Activated CD8-positive, alpha-beta T cell treated with anti-CD3 and anti-CD28 coated beads for 36 hours (primary cell): ENCODE measurements at places on chromosomes 7 and 10.

DNA sequence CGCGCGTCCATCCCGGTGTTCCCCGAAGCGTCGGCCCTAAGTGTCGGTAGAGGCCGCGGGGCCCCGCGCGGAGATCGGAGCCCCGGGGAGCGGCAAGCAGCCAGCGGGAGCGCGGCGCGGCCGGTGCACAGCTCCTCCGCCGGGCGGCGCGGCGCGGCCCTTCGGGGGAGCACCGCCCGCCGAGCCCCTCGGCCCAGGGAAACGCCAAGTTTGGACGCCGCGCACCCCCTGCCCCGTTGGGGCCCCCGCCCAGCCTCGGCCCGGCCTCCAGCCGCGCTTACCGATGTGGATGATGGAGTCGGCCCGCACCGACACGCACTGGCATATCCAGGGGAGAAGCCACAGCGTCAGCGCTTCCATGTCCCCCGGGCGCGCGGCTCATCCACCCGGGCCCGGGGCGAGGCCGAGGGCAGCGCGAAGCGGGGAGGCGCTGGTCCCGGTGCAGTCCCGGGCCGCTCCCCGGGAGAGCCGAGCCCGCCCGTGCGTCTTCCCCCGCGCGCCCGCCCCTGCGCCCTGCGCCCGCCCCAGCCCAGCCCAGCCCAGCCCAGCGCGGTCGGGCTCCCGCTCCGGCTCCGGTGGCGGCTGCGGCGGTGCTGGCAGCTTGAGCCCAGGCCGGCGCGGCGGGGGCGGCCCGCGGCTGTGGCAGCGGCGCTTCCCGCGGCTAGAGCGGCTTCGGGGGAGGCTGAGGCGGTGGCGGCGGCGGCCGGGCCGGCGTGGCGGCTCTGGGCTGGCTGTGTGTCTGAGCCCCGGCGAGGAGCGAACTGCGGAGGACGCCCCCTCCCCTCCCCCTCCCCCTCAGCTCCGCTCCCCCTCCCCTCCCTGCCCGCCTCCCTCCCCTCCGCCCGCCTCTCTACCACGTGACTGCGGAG lies at the start of gene GRID1:
GRID1 (minus strand) TSS at position 763 of the 869 bp plus-strand sequence.
- no peak for DNase-seq

- no peak for DNase-seq
These were observed 41.4 kb upstream of the SLC26A5 start for GRCh38 chr7:103487419-103487818.

DNA sequence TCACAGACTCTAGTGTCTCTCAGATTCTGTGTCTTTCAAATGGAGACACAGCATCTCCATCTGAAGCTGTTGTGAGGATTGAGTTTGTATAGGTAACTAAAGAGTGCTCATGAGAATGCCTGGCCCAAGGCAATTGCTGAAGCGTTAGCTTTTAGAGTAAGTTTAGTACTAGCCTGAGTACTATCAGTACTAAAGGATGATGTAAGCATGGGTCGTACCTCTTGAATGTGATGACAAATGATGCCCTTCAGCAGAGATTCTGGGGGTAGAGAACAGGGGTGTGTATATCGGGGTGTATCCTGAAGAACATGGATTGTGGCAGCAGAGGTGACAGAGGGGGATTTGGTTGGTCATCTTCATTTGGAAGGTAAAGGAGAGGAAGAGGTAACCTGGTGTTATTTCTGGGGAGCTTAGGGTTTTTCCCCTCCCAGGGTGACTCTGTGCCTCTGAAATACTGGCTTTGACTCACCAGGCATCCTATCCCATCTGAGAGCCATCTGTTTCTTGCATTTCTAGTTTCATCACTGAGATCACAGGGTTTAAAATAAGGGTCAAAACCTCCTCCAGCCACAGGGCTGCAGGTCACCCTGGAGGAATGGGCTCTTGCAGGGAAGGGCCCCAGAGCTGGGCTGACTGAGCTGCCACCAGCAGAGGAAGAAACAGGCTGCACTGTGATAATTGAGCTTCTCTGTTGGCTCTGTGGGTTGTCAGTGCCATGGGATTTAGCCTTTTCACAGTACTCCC lies 756.0 kb downstream of the KCNMA1 start:
- DNase-seq: no peak

DNA sequence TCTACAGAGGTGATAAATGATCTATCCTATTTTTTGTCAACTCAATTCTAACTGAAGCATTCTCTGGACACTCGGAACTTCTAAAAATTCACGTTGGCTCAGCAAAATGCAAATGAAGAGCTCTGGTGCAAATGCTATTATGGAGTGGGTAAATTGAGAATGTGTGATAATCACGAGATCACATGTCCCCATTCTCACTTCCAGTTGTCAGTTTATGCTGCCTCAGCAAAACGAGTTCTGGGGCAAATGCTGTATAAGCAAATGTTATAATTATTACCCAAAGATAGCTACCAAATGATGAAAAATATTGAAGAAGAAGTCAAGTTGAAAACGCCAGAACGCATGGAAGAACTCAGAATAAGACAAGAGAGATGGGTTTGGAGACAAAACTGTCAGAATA lies 29.4 kb downstream of the AKR1B1 start:
- no peak for DNase-seq

GRCh38 chr7:44858161-44858560 lies 10.3 kb upstream of the H2AZ2 start:
- DNase-seq: no peak

DNA sequence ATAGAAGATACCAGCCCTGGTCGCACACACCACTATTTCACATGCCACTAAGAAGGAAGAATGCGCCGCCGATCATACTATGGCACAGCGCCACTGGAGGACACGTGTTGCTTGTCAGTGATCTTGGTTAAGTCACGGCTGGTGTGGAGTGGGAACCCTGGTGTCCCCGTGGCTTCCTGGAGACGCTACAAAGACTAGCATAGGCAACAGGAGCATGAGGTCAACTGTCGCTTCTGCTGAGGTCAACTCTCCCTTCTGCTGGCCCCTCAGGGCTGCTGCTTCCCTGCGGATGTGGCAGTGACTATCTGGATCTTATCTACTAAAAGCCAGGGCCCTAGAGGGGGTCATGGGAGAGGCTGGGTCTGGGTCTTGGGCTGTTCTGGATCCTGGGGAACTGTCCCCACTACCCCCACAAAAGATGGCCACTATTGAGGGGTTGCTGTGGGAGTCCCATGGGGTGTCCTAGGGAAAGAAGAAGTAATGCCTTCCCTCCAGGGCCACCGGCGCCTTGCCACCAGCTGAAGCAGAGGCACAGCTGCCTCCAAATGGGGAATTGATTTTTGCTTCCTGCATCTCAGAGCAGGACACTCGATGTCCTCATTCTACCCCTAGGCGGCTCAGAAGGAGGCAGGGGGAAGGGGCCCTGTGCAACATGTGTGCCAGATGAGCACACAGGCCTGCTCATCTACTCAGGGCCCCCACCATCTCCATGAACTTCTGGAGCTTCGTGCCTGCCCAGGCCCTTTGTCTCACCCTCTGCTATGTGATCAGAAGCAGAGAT lies 76.6 kb upstream of the PPIF start:
- DNase-seq: no peak

- no peak for DNase-seq
These were observed 75.3 kb downstream of the GRB10 start for GRCh38 chr7:50707236-50708006.

- DNase-seq: peak; percentile 57
These were observed 8.1 kb downstream of the TRIM8 start for GRCh38 chr10:102652170-102652916.

- DNase-seq: peak; percentile 68
These were observed 21.6 kb upstream of the TSPAN33 start for GRCh38 chr7:129122751-129123509.

- DNase-seq: no peak
These were observed 238.6 kb downstream of the EBF3 start for GRCh38 chr10:129725482-129725881.

- no peak for DNase-seq
These were observed 75.4 kb downstream of the ADARB2 start for GRCh38 chr10:1661859-1662437.

- DNase-seq: no peak
These were observed 10.9 kb upstream of the TAS2R39 start for GRCh38 chr7:143172354-143172753.

DNA sequence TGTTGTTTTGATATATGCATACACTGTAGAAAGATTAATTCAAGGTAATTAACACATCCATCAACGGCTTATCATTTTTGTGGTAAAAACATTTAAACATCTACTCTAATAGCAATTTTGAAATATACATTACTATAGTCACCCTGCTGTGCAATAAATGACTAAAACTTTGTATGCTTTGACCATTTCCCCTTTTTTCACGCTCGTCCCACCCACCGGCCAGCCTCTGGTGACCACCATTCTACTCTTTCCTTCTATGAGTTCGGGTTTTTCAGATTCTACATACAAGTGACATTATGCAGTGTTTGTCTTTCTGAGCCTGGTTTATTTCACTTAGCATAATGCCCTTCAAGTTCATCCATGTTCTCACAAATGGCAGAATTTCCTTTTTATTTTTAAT lies 21.3 kb downstream of the CYCS start:
- no peak for DNase-seq

DNA sequence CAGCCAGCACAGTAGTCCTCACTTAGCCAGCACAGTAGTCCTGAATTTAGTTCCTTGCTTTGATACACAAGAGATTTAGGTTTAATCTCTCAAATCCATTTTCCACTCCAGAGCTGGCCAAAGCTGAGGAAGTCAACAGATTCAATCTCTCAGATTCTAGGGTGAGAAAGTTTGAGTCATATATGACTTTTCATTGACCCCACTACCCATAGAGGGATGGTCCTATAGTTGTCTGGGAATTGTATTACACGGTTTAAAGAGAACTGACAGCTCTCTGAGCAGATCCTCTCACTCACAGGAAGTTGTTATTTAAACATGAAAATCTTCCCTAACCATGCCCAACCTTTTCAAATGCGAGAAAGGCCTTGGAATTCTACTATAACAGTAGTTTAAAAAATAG lies 641.8 kb upstream of the SEMA3D start:
- DNase-seq: no peak

DNA sequence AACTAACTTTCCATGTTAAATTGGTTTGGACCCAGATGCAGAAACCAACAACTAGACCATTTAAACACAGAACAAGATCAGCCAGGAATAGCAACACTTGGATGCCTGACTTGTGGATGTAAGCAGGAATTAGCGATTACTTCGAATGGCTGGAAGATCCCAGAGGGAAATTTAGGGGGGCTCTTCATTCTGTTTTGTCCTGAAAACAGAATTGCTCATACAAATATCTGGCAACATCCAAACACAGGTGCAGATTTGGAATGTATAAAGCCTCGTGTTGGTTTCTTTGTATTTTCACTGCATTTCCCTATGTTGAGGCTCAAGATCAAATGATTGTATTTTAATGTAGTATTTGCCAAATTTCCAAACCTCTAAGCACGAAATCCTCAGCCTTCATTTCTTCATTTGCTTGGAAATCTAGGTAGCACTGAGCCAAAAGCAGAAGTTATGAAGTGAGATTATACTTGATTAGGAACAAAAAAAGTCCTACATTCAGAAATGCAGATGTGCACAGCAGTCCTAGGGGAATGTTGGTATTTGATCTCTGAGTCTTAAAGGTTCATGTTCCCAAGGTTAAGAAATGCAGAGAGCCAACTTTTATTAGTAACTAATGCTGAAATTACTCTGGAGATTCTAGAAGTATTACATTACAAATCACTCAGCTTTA lies 248.7 kb upstream of the TCF7L2 start:
- DNase-seq: no peak

GRCh38 chr7:30970074-30970473 lies 6.3 kb downstream of the GHRHR start:
- DNase-seq: no peak

DNA sequence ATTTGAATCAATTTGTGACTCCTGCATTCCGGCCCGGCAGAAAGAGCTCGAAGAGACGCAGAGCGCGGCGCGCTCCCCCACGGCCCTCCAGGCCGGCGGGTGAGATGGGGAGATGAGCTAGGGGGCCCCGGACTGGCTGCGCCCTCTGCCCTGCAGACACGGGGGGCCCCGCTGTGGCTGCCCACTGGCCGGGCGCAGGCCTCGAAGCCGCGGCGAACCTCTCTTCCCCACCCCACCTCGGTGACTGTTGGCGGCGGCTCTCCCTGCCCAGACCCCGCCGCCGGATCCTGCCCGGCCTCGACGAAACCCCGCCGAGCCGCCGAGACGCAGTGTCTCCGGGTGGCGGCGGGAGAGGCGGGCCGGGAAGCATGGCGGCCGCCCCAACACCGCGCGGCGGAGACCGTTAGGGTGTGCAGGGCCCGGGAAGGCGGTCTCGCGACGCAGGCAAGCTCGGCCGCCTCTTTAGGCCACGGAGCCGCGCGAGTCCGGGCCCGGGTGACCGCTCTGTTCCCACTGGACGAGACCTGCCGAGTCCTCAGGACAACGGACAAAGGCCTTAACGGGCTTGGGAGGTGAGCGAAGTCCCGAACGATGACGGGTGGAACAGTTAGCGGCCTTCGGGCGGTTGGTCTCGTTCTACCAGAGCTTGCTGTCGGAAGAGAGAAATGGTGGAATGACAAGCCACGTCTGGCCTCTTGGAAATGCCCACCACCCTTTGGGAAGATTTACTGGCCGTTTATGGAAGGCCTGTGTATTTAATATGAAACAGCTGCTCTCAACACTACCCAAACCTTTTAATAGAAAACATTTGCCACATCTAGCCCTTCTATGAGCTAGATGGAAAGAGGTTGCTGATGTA lies 24.3 kb downstream of the NUP42 start:
- peak; percentile 12 for DNase-seq

GRCh38 chr7:45689011-45689796 lies 115.0 kb downstream of the ADCY1 start:
- DNase-seq: no peak

DNA sequence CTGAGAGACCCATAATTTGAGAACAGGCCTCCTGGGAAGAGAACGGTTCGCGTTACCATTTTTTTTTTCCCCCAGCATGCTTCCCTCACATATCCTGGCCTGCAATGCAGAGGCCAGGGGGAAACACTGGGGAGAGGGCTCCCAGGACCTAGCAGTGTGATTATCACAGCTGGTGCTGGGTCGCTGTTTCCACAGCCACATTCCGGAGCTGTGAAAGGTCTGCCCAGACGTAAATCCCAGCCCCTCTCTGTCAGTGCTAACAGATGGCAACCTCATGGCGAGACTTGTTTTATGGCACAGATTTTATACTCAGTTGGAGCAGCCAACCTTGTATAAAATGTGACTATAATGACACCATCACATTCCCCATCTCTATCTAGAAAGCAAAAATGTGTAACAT lies 150.5 kb downstream of the PLXDC2 start:
- DNase-seq: no peak

GRCh38 chr10:76149182-76149581 lies 717.8 kb downstream of the LRMDA start:
- no peak for DNase-seq

DNA sequence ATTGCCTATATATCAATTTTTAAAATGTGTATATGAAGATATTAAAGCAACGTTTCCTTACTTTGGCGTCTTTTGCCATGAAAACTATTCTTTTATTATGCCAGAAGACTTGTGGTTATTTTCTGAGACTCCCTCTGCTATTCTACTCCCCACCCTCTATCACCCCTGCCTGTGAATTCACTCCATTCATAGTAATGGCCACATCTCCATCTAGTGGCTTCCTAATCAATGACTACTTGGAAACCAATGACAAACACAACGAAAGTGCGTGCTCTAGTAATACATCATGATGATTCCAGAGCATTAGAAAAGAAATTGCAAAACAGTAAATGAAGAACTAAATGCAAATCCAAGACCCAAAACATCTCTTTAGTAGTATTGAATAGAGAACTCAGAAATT lies 186.7 kb upstream of the HGF start:
- DNase-seq: no peak

GRCh38 chr7:11573128-11573750 lies 258.8 kb downstream of the THSD7A start:
- no peak for DNase-seq
